ENCODE measurements at places on chromosomes 16 and 17. TPM values are rescaled to one million over a fixed set of nuclear protein-coding genes. Genes with fewer than 3 reads are reported as not detected.

Gene ZBTB4
- total RNA-seq = 37.4 TPM

Gene TBC1D3H
- not detected for total RNA-seq

Gene GP1BA
- not detected for total RNA-seq

Gene TPSAB1
- total RNA-seq = not detected

Gene SLC13A5
- total RNA-seq = not detected

Gene FOXJ1
- not detected for total RNA-seq

Gene BAIAP3
- 0.09 TPM for total RNA-seq

Gene EFNB3
- total RNA-seq = 0.90 TPM

Gene IST1
- 172 TPM for total RNA-seq

Gene SLC4A1
- not detected for total RNA-seq

Gene BLTP2
- 200 TPM for total RNA-seq

Gene CDRT15L2
- total RNA-seq = not detected

Gene FA2H
- total RNA-seq = not detected

Gene NT5M
- total RNA-seq = not detected

Gene CCL14
- not detected for total RNA-seq

Gene RBFOX1
- not detected for total RNA-seq

Gene SECTM1
- total RNA-seq = 34.2 TPM

Gene NEURL4
- total RNA-seq = 17.7 TPM

Gene KRTAP9-4
- not detected for total RNA-seq

Gene ZPBP2
- total RNA-seq = not detected

Gene CMTM4
- 16.8 TPM for total RNA-seq

Gene MMP25
- total RNA-seq = not detected

Gene CES5A
- total RNA-seq = not detected

Gene CDC42EP4
- total RNA-seq = 35.5 TPM

Gene MAPT
- total RNA-seq = 1.9 TPM

Gene SOX8
- total RNA-seq = 0.33 TPM

Gene ARRB2
- 8.9 TPM for total RNA-seq

Gene C1QTNF1
- 42.1 TPM for total RNA-seq

Gene C16orf96
- total RNA-seq = not detected

Gene GRN
- 241 TPM for total RNA-seq

Gene FN3K
- total RNA-seq = 0.74 TPM

Gene KRT34
- total RNA-seq = 0.45 TPM

Gene PABPN1L
- total RNA-seq = not detected

Gene KIF2B
- total RNA-seq = not detected

Gene KRTAP4-1
- total RNA-seq = not detected

Gene INCA1
- not detected for total RNA-seq

Gene HOXB6
- 0.63 TPM for total RNA-seq

Gene KCNJ2
- 1.4 TPM for total RNA-seq

Gene COG8
- 51.5 TPM for total RNA-seq

Gene KCNH4
- not detected for total RNA-seq

Gene AOC2
- 0.25 TPM for total RNA-seq

Gene CCL5
- not detected for total RNA-seq

Gene KRT33B
- total RNA-seq = not detected

Gene KREMEN2
- total RNA-seq = not detected

Gene KCNG4
- not detected for total RNA-seq

Gene ATP2C2
- not detected for total RNA-seq

Gene SLC16A13
- 3.1 TPM for total RNA-seq

Gene USH1G
- not detected for total RNA-seq

Gene GGT6
- total RNA-seq = not detected

All from fibroblast of the aortic adventitia (primary cell).